ENCODE measurements at places on chromosomes 11 and 22.

- no peak for DNase-seq
Measured at GRCh38 chr11:12577725-12578644, 96.2 kb upstream of the TEAD1 start.

- no peak for DNase-seq
Measured at GRCh38 chr11:1195682-1196515, 27.0 kb upstream of the MUC5B start.

DNA sequence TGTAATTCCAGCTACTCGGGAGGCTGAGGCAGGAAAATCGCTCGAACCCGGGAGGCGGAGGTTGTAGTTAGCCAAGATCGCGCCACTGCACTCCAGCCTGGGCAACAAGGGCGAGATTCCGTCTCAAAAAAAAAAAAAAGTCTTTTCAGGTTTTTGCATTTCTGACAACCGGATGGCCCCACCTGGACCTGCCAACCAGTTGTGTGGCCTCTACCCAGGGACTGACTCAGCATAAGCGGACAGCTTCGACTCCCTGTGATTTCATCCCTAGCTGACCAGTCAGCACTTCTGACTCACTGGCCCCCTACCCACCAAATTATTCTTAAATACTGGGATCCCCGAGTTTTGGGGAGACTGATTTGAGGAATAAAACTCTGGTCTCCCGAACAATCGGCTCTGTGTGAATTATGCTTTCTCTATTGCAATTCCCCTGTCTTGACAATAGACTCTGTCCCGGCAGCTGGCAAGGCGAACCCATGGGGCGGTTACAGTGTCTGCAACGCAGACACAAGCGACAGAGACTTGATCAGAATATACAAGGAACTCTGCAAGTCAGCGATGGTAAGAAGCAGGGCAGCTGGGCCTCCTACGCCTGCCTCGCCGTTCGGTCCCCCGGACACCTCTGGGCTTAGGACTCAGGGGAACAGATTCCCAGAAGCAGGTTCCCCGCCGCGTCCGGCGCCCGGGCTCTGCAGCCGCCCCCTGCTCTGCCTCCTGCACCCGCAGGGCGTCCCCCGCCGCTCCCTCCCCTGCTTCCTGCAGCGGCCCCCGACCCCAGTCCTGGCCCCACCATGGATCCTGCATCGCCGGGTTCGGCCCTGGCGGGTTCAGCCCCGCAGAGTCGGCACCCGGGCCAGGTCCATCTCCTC, 741 bp upstream of the TALDO1 start:
- peak; percentile 52 for DNase-seq

DNA sequence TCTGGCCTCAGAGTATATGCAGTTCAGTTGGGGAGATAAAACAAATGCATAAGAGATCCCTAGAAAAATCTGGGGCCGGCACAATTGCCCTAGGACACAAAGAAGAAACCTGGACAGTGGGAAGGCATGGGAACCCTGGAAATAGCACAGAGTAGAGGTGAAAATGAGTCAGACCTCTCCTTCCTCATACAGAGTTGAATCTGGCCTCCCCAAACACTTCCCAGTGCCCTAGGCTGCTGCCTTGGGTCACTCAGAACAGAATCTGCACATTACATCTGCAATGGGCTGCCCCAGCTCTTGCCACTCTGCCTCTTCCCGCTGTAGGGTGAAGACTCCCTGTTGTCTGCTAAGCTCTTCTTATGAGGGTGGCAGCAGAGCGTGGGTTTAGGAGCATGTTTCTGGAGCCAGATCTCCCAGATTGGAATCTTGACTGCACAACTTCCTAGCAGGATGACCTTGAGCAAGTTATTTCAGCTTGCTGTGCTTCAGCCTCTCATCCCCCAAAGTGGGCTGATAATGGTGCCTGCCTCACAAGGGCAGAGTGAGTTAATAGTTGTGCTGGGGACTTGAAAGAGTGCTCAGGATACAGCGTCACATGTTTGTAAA, 47.1 kb upstream of the NECTIN1 start:
- DNase-seq = no peak

GRCh38 chr11:43944761-43945311, 2.4 kb downstream of the C11orf96 start:
- DNase-seq = peak; percentile 42

- no peak for DNase-seq
Measured at GRCh38 chr11:45258982-45259530, 27.1 kb downstream of the SYT13 start.

DNA sequence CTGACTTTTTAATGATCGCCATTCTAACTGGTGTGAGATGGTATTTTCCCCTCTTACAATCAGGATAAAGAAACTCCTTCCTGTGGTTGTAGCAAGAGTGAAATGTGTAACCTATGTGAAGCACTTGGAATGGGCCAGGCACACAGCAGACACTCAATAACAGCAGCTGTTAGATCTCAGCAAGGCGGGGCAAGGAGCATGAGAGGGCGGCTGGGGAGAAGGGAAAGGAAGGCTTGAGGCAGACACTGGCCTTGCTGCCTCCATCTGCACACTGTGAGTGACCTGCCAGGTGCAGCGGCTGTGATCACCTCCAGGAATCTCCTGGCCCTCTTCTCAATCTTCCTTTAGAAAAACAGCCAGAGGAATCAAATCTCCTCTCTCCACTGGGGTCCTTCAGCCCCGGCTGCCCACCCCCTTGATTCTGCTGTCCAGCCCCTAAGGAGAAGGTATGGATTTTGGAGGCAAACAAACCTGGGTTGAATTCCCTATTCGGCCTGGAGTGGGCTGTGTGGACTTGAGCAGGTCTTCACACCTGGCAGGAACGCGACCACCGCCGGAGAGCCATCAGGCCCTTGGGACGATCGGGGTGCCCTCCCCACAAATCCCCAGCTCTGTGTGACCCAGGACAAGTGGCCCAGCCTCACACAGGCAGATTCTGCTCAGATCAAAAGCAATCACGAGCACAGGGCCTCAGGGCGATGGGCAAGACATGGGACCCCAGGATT, 49.0 kb downstream of the RPUSD4 start:
- DNase-seq = peak; percentile 29

- peak; percentile 73 for DNase-seq
Measured at GRCh38 chr22:49929211-49929979, 11.0 kb downstream of the CRELD2 start.

- DNase-seq = no peak
Measured at GRCh38 chr22:46350121-46350520, 14.6 kb downstream of the TRMU start.

GRCh38 chr11:99260696-99261095, 239.9 kb downstream of the CNTN5 start:
- no peak for DNase-seq

DNA sequence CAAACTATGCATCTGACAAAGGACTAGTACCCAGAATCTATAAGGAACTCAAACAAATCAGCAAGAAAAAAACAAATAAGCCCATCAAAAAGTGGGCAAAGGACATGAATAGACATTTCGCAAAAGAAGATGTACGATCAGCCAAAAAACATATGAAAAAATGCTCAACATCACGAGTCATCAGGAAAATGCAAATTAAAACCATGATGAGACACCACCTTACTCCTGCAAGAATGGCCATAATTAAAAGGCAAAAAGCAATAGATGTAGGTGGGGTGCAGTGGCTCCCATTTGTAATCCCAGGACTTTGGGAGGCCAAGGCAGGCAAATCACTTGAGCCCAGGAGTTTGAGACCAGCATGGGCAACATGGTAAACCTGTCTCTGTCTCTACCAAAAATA, 10.4 kb upstream of the OR10V1 start:
- no peak for DNase-seq

DNA sequence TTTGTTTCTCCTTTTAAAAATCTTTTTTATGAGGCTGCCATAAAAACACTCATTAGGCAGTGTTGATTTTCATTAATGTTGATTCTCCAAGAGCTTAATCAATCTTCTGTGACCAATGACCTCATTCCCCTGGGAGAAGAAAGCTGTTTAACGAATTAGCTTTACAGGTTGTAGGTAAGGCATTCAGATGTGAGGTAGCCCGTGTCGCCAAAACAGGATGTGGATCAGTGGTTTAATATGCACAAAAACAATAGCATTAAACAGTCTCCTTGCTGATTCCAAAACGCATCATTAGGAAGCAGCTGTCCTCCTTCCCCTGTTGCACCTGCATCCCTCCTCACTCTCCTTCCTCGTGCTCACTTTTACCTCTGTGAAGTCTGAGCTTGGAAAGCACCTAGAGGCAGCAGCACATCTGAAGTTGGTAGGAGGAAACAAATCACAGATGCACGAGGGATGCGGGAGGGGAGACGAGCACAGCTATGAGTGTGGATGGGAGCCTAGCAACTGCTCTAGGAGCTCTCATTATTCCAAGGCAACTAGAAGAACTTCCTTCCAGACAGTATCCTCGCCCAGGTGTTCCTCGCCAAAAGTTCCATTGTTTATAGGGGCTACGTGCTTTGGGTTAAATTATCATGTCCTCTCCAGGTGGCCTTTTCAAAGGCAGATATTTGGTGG, 179.4 kb upstream of the SNX19 start:
- no peak for DNase-seq

- DNase-seq = no peak
Measured at GRCh38 chr22:19579115-19579811, 55.1 kb upstream of the CLDN5 start.

DNA sequence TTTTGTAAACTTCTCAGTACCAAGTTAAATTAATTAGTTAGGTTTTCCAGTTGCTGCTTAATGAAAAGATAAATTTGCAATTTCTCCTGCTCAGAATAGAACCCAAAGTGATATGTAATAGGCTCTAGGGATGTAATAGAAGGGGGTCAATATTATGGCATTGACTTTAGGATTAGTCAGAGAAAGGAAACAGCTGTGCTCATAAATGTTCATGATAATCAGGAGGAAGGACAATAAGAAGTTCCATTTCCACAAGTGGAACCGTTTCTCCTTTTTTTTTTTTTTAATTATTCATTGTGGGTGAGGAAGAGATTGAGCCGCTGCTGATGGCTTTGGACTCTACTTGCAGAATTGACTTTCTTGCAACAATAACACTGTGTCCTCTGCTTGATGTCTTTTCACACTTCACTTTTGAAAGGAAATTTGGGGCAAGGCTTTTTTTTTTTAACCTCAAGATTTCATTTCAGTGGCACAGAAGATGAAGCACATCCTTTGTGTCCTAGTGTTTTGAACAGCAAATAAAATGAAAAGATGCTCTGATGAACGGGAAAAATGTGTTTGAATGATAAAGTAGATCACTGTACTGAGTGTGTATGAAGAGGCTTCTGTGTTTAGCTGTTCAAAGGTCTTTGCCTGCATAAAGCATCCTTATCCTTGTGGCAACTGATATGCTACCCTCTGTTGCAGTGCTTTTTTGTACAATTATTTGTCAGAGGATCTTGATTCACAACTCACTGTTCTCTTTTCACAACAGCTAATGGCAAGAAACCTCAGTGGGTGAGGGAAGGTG, 62.4 kb downstream of the GAS2 start:
- DNase-seq = no peak

- peak; percentile 85 for DNase-seq
Measured at GRCh38 chr11:4095509-4096230, 1.1 kb downstream of the RRM1 start.

GRCh38 chr11:119584193-119585042, 144.6 kb downstream of the NECTIN1 start:
- DNase-seq = peak; percentile 75

DNA sequence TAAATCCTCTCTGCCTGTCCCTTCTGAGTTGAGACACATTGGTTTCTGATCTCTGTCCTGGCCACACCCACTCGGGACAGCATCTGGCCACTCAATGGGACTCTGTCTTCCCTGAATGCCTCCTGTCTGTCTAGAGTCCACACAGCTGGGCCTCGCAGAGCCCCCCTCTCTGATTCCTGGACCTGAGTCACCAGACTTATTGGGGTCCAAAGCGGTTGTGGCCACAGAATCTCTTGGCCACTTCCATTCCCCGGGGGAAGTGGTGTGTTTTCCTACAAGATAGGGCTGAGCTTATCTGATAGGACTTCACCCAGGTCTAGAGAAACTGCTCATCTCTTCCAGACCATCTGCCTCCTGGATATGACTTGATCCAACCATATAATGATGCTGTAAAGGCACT, 57.4 kb upstream of the WNT11 start:
- DNase-seq = no peak

DNA sequence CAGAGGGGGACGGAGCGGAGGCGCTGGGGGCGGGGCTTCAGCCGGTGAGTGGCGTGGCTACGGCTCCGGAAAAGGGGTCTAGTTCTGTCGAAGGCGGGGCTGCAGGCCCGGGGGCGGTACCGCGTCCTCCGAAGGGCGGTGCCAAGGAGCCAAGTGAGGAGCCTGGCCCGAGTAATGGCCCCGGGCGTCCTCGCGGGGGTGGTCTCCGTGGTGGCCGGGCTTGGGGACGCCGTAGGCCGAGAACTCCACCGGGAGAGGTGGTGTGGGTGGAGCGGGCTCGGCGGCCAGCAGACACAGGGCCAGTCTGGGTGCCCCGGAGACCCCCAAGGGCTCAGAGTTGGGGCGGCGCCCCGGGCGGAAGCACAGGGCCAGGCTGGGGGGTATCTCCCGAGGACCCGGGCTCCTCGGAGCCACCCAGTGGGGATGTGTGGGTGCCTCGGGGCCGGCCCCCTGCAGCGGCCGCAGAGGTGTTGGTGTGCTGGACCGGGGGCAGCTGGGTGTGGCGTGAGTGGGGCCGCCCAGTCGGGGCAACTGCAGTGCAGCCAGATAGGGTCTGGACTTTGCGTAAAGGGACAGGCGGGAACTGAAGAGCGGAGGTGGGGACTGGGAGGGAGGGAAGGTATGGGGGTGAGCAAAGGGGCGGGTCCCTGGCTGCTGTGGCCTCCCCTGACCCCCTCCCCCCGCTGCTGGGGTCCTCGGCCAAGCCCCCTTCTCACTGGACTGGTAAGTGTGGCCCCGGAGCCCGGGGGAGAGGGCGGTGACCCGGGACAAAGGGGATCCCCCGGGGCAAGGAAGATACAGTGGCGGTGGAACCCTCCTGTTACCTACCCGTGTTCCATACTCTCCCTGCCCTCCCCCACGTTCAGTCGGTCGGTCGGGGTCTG, 838 bp downstream of the FKBP2 start:
- peak; percentile 59 for DNase-seq

DNA sequence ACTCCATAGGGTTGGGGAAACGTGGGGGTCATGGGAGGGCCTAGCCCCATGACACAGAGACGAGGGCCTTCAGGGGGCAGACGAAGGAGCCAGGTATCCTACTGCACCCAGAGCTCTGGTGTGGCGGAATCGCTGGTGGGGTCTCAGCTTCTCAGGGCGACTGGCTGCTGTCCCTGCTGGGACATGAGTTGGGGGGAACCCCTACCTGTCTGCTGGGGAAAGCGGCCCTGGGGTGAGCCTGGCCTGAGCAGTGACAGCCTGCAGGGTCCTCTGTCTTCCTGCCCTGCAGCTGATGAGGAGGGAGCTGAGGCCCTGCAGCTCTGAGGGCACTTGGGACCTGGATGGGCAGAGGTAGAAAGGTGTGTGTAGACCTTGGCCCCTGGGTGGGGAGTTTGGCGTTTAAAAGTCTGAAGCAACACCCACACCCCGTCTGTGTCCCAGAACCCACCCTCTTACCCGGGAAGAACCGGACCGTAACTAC, 33.6 kb upstream of the GRAMD4 start:
- no peak for DNase-seq

GRCh38 chr11:68938088-68938487, 34.4 kb downstream of the IGHMBP2 start:
- no peak for DNase-seq

- peak; percentile 95 for DNase-seq
Measured at GRCh38 chr22:27866135-27867084, 52.6 kb downstream of the PITPNB start.

GRCh38 chr22:25120761-25121212, 78.9 kb upstream of the CRYBB3 start:
- no peak for DNase-seq

- no peak for DNase-seq
Measured at GRCh38 chr11:65952052-65952521, 6.8 kb downstream of the TSGA10IP start.
